Muscle of arm (tissue), 14 donors: ENCODE measurements at places on chromosomes 1 and 21.

DNA sequence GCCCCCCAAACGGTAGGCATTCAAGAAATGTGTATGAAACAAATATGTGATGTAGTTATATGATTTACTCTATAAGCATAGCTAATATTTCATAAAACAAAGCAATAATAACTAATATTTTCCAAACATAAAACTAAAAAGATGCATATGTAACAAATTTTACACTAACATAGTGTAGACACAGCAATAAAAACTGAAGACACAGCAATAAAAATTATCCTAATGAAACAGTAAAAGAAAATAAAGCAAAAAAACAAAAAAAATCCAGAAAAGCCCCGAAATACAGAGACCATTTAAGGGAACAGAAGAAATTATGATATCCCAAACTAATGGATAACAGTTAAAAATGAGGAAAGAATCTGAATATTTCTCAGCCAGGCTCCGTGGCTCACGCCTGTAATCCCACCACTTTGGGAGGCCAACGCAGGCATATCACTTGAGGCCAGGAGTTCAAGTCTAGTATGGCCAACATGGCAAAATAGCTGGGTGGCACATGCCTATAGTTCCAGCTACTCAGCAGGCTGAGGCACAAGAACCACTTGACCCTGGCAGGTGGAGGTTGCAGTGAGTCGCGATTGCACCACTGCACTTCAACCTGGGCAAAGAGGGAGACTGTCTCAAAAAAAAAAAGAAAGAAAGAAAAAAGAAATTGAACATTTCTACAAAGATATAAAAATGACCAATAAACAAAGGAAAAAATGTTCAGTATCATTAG lies 38.2 kb upstream of the PSMG1 start:
- DNase-seq: no peak

GRCh38 chr1:157090196-157090647 lies 9.4 kb downstream of the ETV3L start:
- DNase-seq: peak; percentile 91

- DNase-seq: no peak
These were observed 34.0 kb downstream of the PUM1 start for GRCh38 chr1:31031330-31032143.

DNA sequence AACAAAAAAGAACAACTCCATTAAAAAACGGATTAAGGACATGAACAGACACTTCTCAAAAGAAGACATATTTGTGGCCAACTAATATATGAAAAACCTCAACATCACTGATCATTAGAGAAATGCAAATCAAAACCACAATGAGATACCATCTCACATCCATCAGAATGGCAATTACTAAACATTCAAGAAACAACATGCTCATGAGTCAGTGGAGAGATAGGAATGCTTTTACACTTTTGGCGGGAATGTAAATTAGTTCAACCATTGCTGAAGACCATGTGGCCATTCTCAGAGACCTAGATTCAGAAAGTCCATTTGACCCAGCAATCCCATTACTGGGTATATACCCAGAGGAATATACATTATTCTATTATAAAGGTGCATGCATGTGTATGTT lies 1442.6 kb upstream of the B3GALT2 start:
- DNase-seq: no peak

- DNase-seq: no peak
These were observed 78.3 kb downstream of the NDUFS5 start for GRCh38 chr1:39104158-39105060.
